ENCODE measurements at places on chromosomes 2 and 18. TPM values are rescaled to one million over a fixed set of nuclear protein-coding genes. Genes with fewer than 3 reads are reported as not detected.

STPG4 gene
- not detected for total RNA-seq

STK39 gene
- 20.4 TPM for total RNA-seq

G6PC2 gene
- total RNA-seq = not detected

SKA1 gene
- 0.61 TPM for total RNA-seq

GRCh38 chr2:166381-166780 lies 97.5 kb downstream of the SH3YL1 start:
- no peak for DNase-seq

- DNase-seq = no peak
Observed at GRCh38 chr2:17877811-17878280, 621 bp upstream of the KCNS3 start.
